ENCODE measurements at places on chromosomes 7 and 10.

GRCh38 chr10:97199152-97199551 is 13.4 kb upstream of the SLIT1 start:
- DNase-seq, result no peak

GRCh38 chr7:151025924-151026671 is 1.8 kb upstream of the ATG9B start:
- DNase-seq, result no peak

DNA sequence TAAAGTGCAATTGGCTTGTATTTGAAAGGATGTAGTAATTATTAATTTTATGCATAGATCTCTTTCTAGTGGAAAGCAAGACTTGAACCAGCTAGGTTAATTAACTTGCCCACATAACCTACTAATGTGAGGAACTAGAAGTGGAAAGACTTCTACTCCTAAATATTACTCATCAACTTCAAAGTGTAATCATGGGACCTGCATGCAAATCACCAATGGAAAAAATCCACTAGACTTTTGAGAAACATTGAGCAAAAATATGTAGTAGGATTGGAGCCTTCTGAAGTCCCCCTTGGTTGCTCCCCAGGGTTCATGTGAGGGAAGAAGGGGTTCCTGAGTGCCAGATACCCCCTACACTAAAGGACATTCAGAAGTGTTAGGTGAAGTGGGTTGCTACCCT is 240.2 kb downstream of the PTEN start:
- DNase-seq, result no peak

DNA sequence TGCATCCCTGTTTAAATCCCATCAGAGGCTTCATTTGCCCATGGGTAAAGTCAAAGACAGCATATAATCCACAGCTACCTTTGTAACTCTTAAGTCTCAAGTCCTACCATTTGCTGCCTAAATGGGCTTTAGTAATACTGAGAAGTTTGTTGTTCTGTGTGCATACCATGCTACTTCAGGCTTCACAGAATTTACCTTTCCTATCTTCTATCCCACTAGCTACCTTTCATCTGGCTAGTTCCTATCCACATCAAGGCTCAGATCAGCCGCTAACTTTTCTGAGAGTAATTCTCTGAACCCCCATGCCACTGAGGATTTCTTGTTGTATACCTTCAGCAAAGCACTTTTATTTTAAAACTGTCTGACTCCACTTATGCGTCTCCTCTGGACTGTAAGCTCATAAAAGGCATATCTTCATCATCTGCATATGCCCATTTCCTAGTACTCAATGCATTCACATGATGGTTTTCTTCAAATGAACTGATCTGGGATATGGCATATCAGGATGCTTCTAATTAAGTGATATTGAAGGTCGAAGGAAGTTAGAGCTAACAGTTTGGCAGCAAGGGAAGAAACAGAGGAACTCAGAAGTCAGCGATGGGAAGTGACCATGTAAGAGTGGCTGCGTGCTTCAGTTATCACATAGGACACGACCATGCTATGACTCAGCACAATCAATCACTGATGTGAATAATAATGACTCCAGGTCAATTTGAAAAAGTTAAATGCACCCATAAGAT is 283.9 kb upstream of the DKK1 start:
- DNase-seq, result no peak

DNA sequence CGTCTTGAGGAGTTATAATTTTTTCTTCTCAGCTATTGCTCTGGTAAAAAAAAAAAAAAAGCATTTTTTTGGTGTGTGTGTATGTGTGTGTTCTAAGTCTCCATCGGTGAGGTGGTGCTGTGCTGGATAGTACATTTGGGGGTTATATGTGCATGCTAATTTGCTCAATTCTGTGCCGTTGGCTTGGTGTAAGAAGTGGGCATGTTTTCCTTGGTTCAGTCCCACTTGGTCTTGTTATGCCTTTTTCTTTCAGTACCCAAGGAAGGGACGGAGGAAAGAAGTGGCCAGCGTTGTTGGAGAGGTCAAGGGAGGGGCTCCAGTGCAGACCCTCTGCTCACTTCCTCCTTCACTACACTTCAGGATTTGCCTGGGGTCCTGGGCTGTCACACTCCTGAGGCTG is 20.4 kb downstream of the LRMDA start:
- no peak for DNase-seq

- DNase-seq, result no peak
Observed at GRCh38 chr10:89556600-89556999, 21.2 kb upstream of the SLC16A12 start.

GRCh38 chr7:98964596-98964995 is 86.3 kb downstream of the TRRAP start:
- no peak for DNase-seq

DNA sequence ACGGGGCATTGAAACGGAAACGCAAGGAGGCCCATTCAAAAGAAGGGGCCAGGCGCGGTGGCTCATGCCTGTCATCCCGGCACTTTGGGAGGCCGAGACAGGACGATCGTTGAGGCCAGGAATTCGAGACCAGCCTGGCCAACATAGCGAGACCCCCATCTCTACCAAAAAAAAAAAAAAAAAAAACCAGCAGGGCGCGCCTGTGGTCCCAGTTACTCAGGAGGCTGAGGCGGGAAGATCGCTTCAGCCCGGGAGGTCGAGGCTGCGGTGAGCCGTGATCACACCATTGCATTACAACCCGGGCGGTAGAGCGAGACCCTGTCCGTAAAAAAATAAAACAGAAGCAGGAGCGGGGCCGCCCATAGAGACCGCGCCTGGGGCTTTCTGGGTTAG is 396 bp downstream of the PSMG3 start:
- no peak for DNase-seq

DNA sequence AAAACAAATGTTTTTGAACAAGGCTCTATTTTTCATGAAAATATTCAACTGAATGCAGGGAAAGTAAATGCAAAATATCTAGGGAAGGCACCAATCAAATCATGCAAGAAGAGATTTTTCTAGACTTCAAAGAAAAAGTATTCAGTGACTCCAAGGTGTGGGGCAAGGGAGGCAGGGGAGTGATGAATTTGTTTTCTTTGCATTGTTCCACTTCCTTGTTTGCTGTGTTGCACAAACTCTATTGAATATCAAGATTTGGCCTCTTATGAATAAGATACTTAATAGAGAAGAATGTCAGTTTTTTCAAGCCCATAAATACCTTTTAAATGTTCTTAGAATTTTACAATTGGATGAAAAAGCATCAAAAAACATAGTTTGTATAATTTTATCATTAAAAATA is 26.4 kb downstream of the STEAP1 start:
- no peak for DNase-seq
